Activated T-cell treated with anti-CD3 and anti-CD28 coated beads, Interleukin-2, amount 50 U/mL, for 48 hours (primary cell): ENCODE measurements at places on chromosomes 4 and X.
A peak's percentile ranks its signal among the peaks of the same experiment; 100 is the strongest.

DNA sequence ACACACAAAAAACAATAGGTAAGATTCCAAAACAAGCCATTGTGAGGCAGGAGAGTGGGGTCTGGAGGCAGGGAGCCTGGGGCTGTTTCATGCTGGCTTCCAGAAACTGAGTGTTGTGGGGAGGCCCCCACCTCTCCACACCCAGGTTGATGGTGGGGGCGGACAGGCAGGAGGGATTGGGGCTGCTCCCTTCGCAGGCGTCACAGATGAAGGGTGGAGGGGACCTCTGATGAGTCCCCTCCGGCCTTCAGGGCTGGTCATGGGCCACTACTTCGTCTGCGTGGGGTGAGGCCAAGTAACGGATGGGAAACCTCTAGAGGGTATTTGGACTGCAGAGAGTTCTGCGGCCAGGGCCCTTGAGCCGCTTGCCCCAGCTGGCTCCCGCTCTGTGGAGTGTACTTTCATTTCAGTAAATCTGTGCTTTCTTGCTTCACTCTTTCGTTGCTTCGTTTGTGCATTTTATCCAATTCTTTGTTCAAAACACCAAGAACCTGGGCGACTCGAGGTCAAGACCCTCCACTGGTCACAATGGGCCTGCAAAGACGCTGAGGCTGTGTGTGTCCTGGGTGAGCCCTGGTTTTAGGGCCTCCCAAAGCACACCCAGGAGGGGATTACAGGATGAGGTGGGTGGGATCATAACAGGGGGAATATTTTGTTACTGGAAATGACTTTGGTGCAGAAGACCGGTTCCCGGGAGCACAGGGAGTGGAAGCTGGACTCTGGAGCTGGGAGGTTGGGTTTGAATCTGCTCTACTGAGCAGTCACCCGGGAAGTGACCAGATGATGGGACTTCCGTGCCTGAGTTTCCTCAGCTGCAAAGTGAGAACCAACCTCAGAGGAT, 83.7 kb upstream of the ADRA2C start:
- no peak for DNase-seq

- no peak for DNase-seq
Measured at GRCh38 chr4:140137671-140138070, 16.3 kb downstream of the MAML3 start.

DNA sequence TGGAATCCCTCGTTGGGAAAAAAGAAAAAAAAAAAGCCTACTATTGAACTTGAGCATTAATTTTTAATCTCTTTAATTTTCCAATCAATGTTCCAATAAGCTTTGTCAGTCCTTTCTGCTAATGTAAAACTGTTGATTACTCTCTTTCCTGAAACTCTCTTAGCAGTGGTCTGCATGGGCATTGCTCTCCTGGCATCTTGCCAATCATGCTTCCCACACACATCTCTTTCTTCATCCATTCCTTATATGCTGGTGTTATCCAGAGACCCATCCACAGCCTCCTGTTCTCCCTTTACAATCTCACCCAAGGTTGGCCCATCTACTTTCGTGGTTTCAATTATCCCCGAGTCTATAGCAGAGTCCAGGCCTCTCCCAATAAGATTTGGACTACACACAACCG, 31.8 kb upstream of the KCNE5 start:
- no peak for DNase-seq

DNA sequence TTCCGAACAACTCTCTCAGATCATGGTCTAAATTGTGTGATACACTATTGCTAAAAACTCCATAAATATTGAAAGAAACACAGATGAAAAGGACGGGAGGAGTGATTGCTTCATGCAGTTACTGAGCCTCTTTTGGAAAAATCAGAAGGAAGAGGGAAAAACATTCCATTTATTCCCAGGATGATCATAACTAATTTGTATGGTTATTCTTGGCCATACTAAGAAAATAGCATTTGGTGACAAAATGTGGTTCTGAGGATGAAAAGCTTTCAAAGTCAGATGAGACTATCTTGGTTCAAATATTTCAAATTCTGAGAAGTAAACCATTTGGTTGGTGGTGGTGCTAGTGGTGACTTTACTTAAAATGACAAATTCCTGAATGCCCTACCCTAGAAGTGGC, 305.4 kb upstream of the LDB2 start:
- no peak for DNase-seq

DNA sequence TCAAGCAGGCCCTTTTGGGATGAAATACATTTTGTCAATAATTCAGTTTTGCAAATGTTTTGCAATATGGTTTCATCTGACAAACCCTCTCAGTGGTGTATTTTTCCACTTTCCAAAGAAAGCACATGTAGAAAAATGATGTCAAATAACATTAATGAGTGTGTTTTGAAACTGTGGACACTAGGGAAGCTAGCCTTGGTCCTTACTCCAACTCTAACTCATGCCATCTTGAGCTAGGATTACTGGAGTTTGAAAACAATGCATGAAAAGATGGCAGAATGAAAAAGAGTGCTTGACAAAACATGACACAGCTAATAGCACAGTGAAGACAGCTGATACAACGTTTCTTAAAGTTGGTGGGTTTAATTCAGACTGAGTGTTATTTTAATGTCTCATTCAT, 41.4 kb downstream of the HAND2 start:
- DNase-seq = no peak

- DNase-seq = no peak
Measured at GRCh38 chr4:86358257-86358656, 1.6 kb downstream of the MAPK10 start.

DNA sequence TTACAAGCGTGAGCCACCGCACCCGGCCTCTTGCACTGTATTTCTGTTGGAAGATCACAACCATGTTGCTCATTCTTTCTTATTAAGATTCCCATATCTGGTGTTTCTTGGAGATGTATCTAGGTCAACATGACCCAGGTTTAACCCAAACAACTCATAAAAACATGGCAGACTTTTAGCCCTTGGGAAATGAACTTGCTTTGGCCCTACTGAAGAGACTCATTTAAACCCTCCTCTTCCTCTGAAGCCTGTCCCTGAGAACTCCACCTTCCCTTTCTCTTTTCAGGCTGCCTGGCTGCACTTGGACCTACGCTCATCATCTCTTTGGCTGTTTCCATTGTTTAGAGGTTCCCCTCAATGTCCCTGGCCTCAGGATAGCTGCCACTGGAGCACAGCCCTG, 22.8 kb upstream of the OPN1LW start:
- no peak for DNase-seq

GRCh38 chr4:94676970-94677369, 80.8 kb upstream of the BMPR1B start:
- DNase-seq = no peak

DNA sequence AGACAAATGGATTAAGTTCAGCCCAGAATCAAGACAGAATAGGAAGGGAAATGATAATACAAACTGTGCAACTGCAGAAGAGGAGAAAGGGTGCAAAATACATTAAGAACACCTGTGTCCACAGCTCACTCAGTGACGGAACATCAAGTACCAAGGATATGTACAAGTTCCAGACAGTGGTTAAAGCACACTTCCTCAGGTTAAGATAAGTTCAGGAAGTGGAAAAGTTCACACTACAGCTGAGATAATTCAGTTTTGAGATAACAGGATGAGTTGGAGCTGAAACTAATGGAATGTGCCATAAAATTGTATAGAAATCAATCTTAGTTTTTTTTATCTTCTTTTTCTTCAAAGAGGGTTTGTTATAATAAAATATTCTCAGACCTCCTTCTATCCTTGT, 419.4 kb downstream of the KCNIP4 start:
- DNase-seq = no peak

GRCh38 chr4:139655116-139655515, 10.5 kb upstream of the MGST2 start:
- peak; percentile 24 for DNase-seq

- no peak for DNase-seq
Measured at GRCh38 chr4:8554555-8555100, 25.6 kb upstream of the GPR78 start.

GRCh38 chr4:116636917-116637316, 448.5 kb downstream of the TRAM1L1 start:
- no peak for DNase-seq

GRCh38 chrX:150436195-150436594, 73.1 kb downstream of the MAMLD1 start:
- DNase-seq = no peak

- DNase-seq = peak; percentile 46
Measured at GRCh38 chrX:149830192-149830873, 48.6 kb downstream of the MAGEA9 start.

DNA sequence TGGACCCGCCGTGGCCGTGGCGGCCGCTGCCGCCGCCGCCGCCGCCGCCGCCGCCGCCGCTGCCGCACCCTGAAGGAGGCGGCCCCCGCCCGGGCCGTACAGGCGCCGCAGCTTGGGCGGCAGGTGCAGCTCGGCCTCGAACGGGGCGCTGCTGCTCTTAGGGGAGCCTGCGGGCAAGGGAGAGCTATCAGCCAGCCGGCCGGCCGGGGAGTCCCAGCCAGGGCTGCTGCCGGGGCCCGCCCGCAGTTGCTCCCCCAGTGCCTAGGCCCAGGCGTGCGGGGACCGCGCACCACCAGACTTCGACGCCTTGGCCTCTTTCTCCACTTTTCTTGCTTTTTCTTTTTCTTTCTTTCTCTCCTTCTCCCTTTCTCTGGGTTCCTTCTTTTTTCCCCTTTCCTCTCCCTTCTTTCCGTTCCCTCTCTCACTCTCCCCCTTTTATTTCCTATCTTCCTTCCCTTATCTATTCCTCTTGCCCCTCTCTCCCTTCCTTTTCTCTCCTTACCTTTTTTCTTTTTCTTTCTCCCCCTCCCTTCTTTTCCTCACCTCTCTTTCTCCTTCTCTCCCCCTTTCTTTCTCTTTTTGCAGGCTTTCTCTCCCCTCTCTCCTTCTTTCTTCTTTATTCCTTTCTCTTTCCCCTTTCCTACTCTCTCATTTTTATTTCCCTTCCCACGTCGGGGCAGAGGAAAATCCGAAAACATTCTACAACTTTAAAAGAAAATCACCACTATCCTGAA, 2.0 kb downstream of the ARX start:
- no peak for DNase-seq

DNA sequence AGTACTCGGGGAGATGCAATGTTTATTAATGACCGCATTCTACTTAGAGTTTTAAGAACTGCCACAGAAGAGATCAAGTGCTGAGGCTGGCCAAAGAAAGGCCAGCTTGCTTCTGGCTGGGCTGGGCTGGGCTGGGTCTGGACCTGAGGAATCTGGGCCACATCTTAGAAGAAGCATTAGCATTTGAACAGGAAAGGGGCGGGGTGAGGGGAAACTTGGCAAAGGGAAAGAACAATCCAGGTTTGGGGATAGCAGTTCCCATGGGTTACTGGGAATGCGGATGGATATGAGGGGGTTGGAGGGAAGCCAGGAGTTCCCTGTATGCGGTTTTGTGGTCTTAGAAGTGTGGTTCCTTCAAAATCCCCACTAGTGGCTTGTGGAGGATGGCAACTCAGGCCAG, 83.3 kb downstream of the CLDN34 start:
- no peak for DNase-seq

DNA sequence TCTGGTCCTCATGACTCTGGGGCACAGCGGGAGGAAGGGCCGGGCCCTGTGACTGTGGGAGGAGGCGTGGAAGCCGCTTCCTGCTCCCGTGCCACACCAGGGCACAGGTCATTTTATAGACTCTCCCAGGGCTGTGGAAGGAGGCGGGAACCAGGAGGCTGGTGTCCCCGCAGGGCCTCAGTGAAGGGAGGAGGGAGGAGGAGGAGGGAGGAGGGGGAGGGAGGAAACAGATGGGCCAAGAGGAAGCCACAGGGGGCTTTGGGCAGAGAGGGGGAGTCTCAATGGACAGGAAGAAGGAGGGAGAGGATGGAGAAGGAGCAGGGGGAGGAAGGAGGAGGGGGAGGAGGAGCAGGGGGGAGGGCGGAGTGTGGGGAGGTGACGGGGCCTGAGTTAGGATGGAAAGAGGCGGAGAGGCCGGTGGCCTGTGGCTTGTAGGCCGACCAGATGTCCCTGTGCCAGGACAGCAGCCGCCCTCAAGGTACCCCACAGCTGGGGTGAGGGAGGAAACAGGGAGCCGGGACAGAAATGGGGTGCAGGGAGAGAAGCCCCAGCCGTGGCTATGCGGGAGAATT, 6.2 kb upstream of the PLCXD1 start:
- DNase-seq = no peak

DNA sequence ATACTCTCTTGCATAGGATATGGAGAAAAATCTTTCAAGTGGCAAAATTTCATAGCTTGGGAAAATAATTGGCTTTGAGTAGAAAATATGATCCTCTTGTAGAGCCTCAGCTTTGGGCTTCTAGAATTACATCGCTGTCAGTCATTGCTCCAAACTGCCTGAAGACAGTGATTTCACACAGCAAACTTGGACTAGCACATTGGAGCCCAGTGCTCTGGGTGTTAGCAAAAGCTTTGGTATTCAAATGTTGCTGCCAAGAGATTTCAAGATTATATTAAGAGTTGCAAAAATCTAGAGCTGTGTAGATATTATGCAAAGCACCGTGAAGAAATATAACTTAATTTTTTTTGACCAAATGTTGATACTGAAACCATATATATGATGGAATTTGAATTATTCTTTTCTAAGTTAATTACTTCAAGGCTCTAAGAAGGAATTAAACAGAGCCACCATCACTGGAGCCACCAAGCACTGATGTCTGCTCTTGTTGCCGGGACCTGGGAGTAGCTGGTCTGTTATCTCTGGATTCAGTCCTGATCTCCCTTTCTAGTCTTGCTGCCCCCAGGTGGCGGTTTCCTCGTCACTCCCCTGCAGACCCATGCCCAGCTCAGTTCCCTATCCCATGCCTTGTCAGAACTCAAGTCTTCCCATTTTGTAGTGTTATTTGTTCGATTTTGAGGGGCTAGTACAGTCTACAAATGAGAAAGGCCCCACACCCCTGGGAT, 260.7 kb upstream of the SFRP2 start:
- no peak for DNase-seq

- no peak for DNase-seq
Measured at GRCh38 chr4:37675587-37676290, 10.4 kb downstream of the RELL1 start.

DNA sequence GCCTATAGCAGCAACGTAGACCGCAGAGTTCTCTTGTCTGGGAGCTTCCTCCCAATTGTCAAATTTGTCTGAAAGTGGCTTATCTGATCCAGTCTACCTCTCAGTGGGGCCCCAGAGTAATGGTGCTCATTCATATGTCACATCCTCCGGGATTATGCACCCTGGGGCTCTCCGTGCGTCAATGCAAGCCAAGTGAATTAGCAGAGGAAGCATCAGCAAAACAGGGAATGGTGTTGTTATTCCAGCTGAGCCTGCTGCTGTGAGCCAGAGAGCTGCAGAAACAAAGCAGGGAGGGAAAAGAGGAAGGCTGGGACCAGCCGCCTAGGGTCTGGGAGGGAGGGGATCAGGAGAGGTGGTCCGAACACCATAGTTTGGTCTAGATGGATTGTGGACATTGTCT, 95.2 kb downstream of the CLNK start:
- DNase-seq = no peak

DNA sequence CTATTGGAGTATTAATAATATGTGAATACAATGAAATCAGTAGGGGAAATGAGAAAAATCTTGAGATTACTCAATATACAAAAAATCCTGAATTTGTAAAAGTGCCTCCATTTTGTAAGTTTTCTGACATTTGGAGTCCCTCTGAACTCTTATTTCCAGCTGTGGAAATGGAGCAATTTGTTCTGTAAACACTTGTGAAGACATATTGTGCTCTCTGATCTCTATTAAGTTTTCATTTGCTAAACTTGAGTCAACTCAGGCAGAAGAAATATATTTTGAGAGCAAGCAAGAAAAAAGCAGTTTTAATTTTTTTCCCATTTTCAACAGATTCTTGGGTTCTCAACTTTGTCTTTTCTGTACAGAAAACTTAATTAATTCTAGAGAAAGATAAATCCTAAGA, 51.4 kb upstream of the PCDH18 start:
- DNase-seq = no peak

GRCh38 chr4:119984996-119985395, 81.7 kb downstream of the MAD2L1 start:
- DNase-seq = no peak
